ENCODE measurements at places on chromosomes 2 and 18.

- no peak for DNase-seq
Observed at GRCh38 chr2:140876015-140876414, 1254.8 kb downstream of the LRP1B start.

- no peak for DNase-seq
Observed at GRCh38 chr2:219272995-219273394, 6.2 kb upstream of the DNAJB2 start.

DNA sequence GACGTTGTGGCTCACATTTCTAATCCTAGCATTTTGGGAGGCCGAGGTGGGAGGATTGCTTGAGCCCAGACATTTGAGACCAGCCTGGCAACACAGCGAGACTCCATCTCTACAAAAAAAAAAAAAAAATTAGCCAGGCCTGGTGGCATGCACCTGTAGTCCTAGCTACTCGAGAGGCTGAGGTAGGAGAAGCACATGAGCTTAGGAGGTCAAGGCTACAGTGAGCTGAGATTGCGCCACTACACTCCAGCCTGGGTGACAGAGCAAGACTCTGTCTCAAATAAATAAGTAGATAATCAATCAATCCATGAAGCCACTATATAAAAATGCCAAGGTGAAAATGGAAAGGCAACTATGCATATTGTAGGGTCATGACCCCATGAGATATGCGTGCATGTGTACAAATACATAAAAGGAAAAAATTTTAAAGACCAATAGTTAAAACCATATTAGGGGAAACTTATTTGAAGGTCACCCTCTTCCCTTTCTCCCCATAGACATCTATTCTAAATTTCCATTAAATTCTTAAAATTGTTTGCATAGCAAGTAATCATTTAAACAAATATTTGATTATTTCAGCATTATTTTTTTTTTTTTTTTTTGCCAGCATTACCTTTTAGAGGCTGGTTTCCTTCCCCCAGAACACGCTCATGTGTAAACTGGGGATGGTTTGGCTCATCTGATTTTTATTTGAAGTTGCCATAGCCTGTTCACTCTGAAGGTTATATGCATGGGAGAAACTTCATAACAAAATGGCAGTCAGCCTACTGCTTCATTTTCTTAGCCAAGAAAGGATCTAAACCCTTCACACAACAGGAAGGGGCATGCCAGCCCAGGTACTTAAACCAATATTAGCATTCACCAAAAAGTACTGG is 37.3 kb upstream of the TMEM247 start:
- DNase-seq = no peak

DNA sequence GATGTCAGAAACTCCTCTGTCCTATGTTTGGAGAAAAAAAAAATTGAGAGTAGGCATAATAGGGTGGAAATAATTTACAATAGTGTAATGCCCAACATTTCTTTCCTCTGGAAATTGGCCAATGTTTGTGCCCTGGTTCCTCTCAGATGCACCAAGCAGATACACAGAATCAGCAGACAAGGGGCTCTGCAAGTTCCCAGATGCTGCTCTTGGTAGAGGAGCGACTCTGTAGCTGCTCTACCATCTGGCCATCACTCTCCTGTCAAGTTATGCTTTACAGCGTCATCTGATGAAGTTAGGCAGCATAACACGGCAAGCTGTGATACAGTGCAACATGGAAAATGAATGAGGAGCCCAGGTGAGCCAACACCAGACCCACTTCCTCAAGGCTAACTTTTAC is 1.6 kb downstream of the DYTN start:
- DNase-seq = no peak

- peak; percentile 79 for DNase-seq
Observed at GRCh38 chr2:46984642-46985476, 69.3 kb upstream of the MCFD2 start.

DNA sequence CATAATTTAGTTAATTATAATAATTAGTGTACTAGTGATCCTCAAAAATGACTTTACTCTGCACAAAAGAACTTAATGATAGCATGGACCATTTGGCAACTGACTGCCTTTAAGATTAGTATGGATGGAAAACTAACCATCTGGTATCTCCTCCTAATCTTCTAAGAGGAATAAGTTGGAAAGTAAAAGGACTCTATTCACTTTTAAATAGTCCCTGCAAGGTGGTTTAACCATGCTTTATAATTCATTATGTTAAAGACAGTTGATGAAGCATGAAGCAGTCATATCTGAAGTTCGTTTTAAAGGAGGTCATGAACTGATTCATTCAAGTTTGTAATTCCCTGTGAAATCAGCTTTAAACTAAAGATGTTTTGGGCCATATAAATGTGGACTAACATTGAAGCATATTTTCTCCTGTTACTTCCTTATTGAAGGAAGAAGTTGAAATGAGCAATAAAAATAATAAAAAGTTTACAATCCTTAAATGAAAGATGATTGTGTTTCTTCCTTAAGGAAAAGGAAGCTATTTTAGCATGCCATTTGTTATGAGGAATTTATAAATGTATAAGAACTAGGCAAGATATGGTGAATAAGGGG is 446.0 kb downstream of the XIRP2 start:
- DNase-seq = no peak

DNA sequence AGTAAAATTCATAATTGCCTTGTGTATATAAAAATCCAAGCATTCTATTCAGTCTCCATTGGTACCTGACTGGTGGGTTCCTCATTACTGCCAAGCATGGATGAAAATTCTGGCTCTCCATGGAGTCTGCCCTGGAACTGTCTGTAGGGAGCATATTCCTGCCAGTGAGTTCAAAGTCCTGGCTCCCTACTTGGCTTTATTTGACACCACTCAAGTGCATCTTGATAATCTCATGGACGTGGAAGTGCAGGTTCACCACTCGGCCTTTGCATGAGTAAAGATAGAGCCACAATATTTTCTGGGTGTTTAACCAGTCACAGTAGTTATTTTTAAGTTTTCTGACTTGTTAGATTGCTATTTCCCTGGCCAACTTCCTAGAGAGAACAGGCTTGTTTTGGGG is 63.5 kb downstream of the CNTNAP5 start:
- no peak for DNase-seq

GRCh38 chr18:6797171-6797570 is 67.7 kb downstream of the ARHGAP28 start:
- no peak for DNase-seq

DNA sequence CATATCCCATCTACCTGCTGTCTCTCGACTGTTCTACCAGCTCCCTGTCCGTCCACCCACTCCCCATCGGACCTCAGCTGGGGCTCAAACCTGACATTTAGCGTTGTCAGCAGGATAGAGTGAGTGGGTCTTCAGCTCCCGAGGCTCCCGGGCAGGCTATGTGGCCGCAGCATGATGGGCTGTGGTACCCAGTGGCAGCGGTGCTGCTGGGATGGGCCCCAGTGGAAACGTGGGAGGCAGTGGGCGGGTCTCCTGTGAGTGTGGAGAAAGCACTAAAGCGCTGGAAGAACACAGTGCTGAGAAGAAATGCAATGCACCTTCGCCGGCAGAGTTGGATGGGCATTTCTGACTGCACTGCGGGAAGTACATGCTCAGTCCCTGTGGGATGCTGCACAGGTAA is 204.8 kb upstream of the SYT4 start:
- no peak for DNase-seq

GRCh38 chr18:9290156-9290555 is 44.4 kb upstream of the TWSG1 start:
- DNase-seq = no peak

- DNase-seq = no peak
Observed at GRCh38 chr2:142843731-142844130, 33.7 kb upstream of the KYNU start.

GRCh38 chr2:164792316-164793170 is 49.1 kb downstream of the COBLL1 start:
- DNase-seq = no peak

Data from fibroblast of skin of left biceps (primary cell).